ENCODE measurements at places on chromosomes 2 and 18.

GRCh38 chr2:171147081-171147480 is 13.6 kb downstream of the TLK1 start:
- no peak for DNase-seq

- DNase-seq, result no peak
Measured at GRCh38 chr18:9000733-9001132, 101.8 kb upstream of the NDUFV2 start.

GRCh38 chr2:2563309-2563860 is 232.3 kb upstream of the MYT1L start:
- no peak for DNase-seq

DNA sequence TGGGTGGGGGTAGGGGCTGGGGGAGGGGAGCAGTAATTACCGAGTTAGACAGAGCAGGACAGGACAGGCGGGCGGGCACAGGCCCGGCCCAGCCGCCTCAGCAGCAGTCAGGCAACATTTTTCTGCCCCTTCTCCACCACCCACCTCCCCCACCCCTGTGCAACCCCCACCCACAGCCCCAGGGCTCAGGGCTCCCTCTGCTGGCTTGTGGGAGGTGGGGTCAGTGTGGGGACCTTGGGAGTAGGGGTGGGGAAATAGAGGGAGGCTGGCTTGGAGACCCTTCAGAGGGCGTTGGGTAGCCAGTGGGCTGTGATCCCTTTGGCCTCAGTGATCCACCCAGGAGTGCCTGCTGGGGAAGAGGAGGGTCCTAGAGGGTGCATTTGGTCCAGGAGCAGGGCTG is 6.4 kb downstream of the WNT6 start:
- no peak for DNase-seq

GRCh38 chr2:106537047-106537446 is 49.9 kb downstream of the CD8B2 start:
- DNase-seq, result no peak

DNA sequence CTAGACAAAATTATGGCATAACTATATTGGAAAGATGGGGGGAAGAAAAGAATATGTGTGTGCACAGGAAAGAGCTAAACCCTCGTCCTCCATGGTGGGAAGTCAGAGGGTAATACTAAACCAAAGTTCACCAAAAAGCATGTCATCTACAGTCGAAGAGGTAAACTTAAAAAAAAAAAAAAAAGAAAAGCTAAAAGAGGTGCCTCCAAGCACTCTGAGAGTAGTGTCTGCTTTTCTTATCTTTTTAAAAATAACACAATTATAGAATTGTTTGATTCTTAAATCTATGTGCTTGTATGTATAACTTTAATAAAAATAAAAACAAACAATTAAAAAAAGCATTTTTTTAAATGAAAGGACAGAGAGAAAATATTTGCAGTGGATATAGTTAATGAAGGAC is 77.3 kb upstream of the MYCN start:
- no peak for DNase-seq

DNA sequence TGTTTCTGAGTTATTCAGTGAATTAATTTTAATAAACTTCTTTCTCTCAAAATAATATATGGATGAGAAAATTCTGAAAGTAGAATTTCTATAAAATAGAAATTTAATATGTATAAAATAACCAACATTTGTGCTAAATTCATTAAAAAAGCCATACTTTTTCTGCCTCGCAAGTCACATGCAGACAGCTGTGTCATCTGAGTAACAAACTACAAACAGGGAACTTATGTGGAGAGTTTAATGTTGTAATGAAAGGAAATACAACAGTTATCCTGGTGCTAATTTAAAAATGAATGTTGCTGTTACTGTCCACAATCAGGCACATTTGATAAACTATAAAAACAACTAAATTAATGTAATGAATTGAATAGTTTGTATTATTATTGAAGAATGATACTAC is 22.2 kb downstream of the RMDN2 start:
- no peak for DNase-seq

DNA sequence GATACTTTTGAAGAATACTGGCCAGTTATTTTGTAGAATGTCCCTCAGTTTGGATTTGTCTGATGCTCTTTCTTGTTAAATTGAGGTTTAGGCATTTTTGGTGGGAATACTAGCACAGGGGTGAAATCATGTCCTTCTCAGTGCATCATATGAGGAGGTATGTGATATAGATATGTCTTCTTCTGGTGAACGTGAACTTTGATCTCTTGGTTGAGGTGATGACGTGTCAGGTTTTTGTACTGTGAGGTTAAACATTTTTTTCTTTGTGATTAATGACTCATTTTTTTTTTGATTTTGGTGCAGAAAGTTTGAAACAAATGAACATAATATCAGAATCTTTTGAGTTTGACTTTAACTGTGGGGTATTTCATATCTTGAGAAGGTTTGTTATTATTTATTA is 11.0 kb downstream of the ZNF407 start:
- no peak for DNase-seq

- DNase-seq, result no peak
Measured at GRCh38 chr18:8337211-8337610, 272.0 kb upstream of the RAB12 start.

DNA sequence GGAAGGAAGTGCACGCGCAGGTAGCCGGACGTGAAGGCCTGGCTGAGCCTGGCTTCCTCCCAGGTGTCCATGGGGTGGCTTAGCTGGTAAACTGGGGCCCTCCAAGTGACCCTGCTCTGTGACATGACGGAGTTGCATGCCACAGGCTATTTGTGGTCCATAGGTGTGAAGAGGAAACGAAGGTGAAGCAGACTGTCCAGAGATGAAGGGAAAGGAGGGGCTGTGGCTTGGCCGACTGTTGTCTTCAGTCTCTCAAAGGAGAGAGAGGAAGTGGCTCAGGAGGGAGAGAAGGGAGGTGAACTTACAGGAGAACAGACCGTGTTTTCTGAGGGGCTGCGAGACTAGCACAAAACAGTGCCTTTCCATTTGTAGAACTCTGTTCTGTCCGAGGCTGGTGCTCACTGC is 19.3 kb downstream of the INPP5D start:
- DNase-seq, result no peak

- no peak for DNase-seq
Measured at GRCh38 chr18:58700209-58700608, 28.9 kb downstream of the MALT1 start.

DNA sequence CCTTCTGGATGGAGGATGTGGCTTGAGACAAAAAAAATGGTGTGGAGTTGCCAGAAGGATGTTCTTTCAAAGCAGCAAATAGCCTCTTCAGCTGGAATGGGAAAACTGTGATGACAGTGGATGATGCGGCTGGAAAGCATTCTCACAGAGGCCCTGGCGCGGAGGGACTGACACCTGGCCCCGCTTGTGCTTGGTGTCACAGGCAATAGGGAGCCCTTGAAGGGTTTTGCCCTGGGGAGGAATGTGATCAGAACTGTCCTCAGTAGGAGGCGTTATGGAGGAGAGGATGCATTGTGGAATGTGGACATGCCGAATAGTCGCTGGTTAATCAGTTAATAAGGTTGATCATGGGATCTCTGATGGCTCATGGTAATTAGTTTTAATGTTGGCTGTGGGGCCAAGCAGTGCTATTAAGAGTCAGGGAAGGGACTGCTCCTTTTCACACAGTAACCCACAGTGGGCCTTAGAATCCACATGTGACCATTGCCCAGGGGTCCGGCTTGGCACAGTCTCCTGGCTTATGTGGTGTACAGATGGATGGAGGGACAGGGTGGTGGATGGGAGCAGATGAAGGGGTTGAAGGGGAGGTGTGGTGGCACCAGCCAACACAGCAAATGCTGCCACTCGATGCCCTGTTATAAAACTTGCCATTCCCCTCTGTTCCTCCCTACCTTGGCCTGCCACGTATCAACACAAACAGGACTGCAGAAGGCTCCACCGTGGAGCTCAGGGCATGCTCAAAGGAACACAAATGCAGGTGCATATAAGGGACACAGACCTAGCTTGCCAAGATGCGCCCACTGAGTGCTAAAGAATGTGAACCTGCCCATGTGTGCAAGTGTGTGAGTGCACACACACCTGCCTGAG is 71.7 kb downstream of the CIB4 start:
- no peak for DNase-seq

GRCh38 chr2:3644891-3645605 is 13.0 kb upstream of the ALLC start:
- DNase-seq, result no peak

- DNase-seq, result no peak
Measured at GRCh38 chr2:54233832-54234649, 22.0 kb downstream of the TSPYL6 start.

- no peak for DNase-seq
Measured at GRCh38 chr2:9200633-9201015, 6.0 kb upstream of the ASAP2 start.

DNA sequence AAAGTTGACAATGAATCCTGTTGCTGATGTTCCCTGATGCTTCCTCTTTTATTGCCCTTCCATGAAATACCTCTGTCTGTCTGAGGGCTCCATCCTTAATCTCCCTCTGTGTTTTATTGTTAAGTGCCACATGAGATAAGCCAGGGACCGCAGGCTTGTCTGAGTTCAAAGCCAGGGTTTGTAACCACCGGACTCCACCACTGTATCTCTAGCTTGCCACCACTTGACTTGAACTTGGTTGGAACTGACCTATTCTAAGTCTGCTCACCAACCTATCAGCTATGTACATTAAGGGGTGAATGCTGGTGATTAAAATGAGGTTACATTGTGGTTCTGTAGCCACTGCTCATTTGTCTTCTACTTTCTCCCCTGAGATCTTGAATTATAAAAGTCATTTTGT is 328.5 kb upstream of the ZEB2 start:
- DNase-seq, result no peak

GRCh38 chr18:76421685-76422078 is 73.4 kb downstream of the ZNF516 start:
- no peak for DNase-seq

DNA sequence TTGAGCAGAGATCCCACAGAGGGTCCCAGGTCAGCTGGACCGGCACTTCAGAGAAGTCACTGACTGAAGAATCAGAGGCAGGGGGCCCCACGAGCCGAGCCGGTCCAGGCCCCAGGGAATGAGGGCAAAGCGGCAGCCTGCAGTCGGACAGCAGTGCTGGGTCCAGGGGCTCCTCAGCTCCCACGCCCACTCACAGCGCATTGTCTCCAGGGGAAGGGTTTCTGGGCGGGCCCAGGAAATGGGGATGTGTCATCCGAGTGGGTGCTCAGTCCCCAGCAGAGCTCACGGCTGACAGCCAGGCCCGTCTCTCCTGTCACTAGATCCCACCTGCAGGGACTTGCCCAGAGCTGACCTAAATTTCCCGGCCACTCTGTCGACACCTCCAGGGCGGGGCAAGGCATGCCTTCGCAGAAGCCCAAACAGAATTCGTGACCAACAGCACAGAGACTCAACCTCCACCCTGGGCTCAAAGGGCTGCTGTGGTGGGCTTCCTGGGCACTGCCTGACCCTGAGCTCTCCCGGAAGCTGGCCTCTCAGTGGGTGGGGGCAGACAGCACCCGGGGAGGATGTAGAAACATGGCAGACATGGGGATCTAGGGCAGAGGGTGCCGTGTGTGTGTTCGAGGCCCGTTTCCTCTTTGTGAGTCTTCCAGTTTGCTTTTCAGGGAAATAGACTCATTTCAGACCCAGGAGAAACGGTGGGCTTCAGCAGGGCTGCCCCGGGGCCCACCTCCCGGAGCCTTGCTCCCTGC is 42.1 kb upstream of the TAF1B start:
- DNase-seq, result no peak

- DNase-seq, result no peak
Measured at GRCh38 chr2:174717273-174717672, 47.0 kb downstream of the CHRNA1 start.

DNA sequence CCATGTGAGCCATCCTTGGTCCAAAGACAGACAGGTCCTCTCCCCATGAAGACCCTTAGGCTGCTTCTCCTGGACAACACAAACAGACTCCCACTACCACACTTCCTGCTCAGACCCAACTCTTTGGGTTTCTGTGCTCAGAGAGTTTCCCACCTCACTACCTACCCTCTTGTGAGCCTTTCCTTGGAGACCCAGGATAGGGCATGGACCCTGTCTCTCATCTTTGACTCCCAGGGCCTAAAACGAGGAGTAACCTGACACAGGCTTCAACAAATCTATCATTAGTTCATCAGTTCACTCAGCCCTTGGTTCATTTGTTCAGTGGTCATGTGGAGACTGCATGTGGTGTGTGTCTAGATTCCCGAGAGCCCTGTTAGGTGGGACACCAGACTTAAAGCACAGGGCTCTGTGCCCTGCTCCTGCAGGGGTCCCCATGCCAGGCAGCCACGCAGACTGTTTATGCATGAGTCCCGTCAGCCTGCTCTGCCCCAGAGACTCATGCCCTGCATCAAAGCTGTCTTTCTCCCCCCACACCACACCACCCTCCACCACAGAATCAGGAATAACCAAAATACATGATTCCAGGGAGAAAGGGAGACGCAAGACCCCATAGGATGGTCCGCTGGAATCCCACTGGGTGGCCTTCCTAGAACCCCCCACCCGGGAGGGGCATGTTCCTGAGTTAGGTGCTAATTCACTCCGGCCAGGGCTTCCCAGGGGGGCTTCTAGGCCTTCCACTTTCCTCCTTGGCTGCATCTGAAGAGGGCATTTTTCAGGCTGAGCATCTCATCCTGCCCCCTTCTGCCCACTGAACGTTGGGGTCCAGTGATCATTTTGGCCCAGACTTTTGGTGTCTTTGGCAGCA is 100.2 kb upstream of the TEX51 start:
- DNase-seq, result no peak
